ENCODE measurements at places on chromosomes 1 and 21.
A peak's percentile ranks its signal among the peaks of the same experiment; 100 is the strongest.

DNA sequence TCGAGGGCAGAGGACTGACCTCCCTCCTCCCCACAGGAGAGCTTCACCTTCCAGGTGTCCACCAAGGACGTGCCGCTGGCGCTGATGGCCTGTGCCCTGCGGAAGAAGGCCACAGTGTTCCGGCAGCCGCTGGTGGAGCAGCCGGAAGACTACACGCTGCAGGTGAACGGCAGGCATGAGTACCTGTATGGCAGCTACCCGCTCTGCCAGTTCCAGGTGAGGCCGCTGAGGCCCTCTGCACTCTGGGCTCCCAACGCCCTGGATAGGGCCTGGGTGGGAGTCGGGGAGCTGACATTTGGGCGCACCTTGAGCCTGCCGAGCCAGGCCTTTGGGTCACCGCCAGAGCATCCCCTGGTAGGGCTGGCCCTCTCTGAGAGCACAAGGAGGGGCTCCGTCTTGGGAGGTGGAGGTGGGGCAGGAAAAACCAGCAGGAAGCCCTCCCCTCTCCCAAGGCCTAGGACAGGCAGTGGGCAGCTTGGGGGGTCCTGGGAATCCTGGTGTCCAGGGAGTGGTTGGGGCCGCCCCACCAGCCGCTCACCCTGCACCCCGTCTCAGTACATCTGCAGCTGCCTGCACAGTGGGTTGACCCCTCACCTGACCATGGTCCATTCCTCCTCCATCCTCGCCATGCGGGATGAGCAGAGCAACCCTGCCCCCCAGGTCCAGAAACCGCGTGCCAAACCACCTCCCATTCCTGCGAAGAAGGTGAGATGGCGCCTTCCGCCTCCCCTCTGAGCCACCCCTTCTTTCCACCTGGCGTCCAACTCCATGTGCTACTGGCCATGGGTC, 65.1 kb downstream of the PIK3CD start:
- no peak for DNase-seq

DNA sequence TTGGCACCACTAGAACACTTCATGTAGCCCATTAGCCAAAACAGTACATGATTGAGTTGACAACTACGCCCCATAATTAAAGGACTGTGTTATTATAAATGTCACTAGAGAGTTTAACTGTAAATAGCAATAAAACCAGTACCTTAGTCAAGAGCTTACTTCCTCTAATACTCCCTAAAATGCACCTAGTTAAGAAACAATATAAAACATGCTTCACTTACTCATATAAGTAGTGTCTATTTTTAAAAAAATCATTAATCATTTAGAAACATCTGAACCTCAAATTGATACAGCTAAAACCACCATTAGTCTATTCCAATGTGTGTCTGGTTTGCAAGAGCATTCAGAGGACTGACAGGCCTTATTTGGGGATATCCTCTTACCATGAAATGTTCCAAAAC, 25.3 kb downstream of the PTP4A2 start:
- no peak for DNase-seq

GRCh38 chr1:54810153-54810942, 9.2 kb upstream of the TTC22 start:
- DNase-seq: no peak

- DNase-seq: no peak
Measured at GRCh38 chr1:166840309-166841274, 1.3 kb downstream of the POGK start.

GRCh38 chr1:27618341-27619082, 14.6 kb upstream of the AHDC1 start:
- no peak for DNase-seq

GRCh38 chr1:99599678-99600175, 46.2 kb upstream of the PALMD start:
- DNase-seq: no peak

- DNase-seq: no peak
Measured at GRCh38 chr1:186202271-186202764, 172.7 kb downstream of the TPR start.

DNA sequence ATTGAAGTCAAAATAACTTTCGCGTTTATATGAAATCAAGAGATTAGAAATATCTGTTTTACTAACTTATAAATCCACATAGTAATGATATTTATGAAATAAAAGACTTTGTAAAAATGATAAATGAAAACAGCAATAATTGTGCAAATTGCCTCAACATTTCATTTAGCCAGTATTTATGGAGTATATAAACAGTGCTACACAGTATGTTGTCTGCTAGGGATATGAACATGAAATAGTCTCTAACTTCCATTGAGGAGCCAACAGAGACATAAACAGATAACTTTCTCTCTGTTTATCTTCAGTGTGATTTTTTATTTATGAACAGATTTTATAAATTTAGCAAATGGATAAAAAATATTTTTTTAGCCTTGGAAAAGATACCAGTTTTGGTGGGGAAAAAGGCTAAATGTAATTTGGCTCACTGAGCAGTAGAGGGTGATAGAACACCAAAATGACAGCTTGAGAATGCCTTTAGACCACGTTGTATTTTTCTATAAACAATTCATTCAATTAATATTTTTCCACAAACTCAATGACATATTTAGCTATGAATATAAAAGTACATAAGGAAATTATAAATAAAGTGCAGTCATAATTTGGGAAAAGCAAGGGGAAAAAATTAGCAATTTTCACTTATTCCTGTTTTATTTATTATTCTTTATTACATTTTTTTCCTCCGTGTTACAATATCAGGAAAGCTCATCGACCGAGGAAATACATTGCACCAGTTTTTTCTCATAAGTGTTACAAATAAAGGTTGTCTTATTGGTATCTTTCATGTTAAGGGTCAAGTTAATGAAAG, 47.5 kb upstream of the EEIG2 start:
- no peak for DNase-seq

DNA sequence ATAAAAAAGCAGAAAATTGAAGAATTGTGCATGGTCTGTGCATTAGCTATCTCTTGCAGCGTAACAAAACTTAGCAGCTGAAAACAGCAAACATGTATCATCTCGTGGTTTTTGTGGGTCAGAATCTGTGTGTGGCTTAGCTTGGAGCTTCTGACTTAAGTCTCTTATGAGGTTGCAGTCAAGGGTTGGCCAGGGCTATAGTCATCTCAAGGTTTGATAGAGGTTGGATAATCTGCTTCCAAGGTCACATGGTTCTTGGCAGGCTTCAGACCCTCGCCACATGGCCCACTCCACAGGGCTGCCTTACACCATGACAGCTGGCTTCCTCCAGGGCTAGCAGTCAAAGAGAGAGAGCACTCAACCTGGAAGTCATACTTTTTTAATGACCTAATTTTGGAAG, 35.9 kb downstream of the CNST start:
- DNase-seq: no peak

GRCh38 chr1:87902830-87903229, 574.1 kb downstream of the LMO4 start:
- DNase-seq: no peak

DNA sequence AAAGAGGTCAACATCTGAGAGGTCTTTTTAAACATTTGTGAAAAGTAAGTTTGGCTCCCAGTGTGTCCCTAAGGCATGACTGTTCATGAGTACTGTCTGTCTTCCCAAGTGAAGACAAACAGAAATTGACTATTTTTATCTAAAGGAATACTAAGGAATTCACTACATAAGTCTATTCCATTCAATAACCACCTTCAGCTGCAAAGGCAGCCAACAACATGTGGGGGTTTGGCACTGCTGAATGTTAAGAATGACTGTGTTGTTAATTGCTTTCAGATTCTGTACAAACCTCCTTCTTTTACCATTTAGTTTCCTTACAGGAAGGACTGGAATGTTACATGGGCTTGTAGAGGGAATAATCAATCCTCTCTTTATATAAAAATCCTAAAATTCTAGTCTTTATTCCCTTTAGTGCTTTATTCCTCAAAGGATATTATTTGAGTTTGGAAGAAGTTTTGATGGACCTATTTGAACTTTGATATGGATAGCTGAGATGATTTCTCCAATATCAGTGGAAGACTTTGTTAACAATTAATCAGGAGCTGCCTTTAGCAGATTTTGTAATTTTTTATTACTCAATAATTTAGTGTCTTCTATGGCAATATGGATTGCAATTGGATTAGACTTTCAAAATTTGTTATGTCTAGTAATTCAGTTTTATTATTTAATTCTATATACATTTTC, 201.7 kb upstream of the CHRM3 start:
- DNase-seq: no peak

DNA sequence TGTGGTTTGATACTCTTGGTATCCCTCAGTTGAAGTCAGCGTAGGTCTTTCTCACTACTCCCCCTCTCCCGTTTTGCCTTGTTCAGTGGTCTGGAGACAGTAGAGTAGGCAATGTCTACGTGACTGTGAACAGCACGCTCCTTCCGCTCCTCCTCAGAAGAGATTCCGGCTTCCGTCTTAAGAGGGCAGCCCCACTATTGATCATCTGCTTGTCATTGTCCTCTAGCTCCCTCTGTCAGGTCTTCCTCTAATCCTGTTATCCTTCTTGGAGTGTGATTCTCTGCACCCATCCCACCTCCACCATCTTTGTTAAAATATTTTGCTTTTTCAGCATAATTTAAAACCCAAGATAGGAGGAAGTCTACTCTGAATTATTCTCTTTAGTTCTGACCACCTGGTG, 129.9 kb upstream of the KCNK2 start:
- no peak for DNase-seq

DNA sequence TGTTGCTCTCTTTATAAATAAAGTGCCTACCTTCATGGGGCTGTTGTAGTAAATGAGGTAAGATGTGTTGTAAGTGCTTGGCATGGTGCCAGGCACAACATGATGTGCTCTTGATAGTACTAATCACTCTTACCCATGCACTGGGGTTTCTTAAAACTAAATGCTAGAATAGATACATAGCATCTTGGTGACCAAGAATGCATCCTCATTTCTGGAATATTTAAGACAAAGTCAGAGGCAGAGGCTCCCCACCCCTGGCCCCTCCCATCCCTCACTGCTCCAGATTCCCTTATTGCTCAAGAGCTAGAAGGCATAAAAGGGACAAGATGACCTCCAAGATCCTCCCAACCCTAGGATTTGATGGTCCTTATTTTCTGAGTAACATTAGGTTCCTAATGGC, 61.3 kb downstream of the GLUL start:
- no peak for DNase-seq

- DNase-seq: no peak
Measured at GRCh38 chr1:48229317-48229716, 6.8 kb downstream of the SLC5A9 start.

GRCh38 chr1:210626341-210626740, 297.6 kb downstream of the HHAT start:
- no peak for DNase-seq

DNA sequence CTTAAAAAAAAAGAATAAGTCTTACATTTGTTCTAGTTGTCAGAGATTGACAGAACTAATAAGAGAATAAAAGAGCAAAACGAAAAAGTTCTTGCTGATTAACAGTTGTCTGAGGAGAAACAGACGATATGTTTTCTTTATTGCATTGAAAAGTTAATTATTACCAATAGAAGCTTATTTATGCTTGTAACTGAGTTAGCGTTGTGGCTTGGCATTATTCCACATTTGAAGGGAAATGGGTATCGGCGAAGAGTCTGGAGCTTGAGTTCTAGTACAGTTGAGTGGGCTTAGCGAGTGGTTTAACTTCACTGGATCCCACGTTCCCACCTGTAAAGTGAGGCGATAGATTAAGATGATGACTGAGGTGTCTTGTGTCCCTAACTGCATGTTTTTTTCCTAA, 109.0 kb downstream of the SDCCAG8 start:
- DNase-seq: no peak

DNA sequence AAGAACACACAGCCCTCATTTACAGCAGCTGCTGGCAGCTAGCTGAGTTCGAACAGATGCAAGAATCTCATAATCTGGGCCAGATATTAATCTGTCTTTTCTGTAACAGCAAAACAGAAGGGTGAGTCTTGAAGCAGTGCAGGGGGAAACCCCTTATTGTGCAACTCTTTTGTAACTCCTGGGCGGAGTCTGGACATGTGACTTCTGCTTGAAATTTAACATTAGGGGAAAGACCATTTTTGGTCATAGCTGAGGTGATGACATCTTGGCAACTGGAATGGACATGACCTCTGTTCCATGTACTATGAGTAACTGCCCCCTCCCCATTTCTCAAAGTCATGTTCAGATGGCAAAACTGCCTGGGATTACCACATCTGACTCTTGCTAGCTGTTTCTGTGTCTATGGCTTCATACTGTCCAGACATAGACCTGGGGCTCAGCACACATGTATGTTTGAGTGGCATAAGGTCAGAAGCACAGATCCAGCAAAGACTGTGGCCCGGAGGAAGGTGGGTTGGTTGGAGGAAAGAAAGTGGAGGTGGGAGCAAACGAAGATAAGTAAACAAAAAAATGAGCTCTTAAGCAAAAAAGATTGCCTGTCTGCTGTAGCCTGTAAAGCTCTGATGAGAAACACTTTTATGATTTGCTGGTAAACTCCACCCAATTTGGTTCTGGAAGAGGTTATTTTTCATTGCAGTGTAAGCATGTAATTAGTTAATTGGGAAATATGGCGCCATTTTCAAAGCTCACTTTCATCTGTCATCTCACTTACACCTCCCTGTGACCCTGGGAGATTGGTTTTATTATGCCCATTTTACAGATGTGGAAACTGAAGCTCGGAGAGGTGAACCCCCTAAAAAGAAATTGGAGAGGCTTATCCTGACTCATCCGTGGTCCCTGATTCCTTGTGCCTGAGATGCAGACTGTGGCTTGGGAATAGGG, 26.1 kb downstream of the ETS2 start:
- DNase-seq: peak; percentile 94

DNA sequence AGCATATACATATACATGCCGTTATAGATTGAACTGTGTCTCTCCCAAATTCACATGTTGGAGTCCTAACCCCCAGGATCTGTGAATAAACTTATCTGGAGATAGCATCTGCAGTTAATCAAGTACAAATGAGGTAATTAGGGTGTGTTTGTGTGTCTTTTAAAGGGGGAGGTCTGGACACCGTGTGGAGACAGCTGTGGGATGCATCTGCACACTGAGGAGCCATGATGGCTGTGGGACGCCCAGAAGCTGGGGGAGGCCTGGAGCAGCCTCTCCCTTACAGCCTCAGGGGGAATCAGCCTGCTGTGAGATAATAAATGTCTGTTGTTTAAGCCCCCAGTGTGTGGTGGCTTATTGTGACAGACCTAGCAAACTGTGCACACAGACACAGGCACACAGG, 51.8 kb upstream of the COL18A1 start:
- DNase-seq: no peak

DNA sequence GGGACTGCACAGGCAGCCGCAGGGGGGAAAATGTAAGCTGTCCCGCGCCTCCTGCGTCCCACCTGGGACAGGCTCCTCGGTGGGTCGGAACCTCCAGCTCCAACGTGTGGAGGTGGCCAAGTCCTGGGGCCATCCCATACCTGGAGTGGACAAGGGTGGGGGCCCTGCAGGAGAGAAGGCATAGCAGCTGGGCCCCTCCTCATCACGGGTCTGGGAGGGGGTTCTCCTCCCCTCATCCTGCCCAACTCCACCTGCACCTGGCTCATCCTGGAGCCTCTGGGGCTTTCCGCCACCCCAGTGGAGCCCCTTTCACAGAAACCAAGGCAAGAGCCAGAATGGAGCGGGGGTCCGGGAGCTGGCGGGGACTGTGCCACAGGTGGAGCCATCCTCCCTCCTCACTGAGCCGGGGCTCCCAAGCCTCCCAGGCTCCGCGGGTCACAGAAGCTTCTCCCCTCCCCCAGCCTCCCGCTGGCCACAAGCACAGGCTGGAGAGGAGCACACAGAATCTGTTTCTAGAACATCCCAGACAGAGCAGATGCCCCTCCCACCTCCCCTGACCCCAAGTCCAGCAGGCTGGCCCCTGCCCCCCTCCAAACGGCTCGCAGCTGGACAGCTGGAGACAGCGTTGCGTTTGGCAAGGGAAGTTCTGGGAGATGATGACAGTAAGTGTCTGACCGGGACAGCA, 65.8 kb downstream of the MEGF6 start:
- no peak for DNase-seq
